Activated effector memory CD4-positive, alpha-beta T cell treated with anti-CD3 and anti-CD28 coated beads, Interleukin-2, amount 50 U/mL, for 16 hours (primary cell): ENCODE measurements at places on chromosomes 6 and 20.

GRCh38 chr6:39610221-39610620, 115.0 kb downstream of the KIF6 start:
- DNase-seq, result no peak

DNA sequence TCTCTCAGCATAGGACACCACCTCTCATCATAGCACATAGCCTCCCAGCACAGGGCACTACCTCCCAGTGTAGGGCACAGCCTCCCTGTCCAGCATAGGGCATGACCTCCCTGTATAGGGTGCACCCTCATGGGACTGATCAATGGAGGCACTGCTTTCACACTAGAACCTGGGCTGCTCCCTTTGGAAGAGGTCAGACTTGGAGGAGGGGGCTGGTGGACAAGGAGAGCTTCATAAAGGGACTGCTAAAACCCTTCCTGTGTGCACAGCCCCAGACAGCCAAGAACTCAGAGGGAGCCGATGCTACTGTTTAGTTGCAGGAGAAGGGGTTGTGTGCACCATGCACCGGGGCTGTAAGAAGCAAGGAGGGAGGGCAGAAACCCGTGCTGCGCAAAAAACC, 21.9 kb upstream of the CST4 start:
- no peak for DNase-seq

- no peak for DNase-seq
Observed at GRCh38 chr6:107843400-107843799, 19.3 kb upstream of the SCML4 start.

GRCh38 chr20:19483309-19483708, 270.9 kb downstream of the SLC24A3 start:
- no peak for DNase-seq

GRCh38 chr6:37168811-37169495, 999 bp upstream of the PIM1 start:
- DNase-seq, result peak; percentile 74

GRCh38 chr6:32461493-32461892, 21.8 kb downstream of the HLA-DRA start:
- DNase-seq, result no peak

DNA sequence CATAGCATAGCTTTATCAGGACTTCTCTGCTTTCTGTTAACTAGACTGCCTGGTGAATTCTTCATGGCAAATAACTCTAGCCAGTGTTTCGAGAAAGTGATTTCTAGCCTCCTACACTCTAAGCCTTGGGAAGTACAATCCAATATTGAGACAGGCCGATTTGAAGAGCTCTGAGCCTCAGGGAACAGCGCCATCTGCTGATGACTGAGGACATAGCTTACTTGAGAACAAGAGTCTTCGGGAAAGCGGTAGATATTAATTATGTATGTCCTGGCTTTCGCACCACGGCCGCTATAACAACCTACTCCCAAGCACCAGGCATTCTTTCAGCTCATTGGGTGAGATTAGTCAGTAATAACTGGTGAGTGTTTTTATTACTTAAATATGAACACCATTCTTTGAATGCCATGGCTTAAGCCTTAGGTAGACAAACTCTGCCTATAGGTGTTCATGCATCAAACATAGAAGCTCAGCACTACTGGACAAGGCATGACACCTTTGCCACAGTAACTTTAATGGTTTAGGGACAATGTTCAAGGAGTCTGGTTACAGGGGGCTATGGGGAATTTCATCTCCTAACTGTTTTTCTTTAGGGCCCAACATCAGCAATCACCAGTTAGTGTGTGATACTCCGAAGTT, 518.6 kb downstream of the BMP2 start:
- DNase-seq, result no peak

DNA sequence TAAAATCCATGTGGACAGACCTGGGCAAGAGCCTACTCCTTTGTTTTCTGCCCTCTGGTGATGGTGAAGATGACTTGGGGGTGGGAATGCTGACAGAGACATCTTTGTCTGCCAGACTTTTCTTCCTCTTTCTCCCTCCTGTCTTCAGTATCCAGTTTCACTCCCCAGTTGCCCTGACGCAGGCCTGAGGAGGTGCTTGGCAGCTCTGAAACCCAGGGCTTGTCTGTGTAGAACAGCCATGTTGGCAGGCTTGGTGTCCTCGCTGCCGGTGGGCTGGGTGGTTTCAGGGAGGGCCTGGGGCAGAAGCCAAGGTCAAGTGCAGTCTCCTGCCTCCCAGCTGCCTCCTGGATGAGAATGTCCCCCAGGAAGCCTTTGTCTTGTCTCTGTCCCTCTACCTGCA, 22.5 kb downstream of the CCDC167 start:
- DNase-seq, result no peak

DNA sequence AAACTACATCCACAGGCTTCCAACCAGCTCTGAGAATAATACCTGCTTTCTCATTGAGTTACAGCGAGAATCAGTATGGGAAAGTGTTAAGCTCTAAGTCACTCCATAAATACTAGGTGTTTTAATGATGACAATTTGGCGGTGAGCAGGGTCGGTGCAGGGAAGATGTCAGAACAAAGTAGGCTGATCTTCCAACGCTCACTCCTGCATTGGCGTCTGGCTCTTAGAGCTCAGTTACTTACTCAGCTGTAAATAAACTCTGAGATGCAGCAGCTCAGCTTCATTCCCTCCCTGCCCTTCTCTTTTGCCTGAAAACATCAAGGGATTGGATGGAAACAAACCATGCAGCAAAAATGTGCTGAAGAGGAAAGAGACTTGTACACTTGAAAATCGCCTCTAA, 102.5 kb upstream of the SPACA1 start:
- DNase-seq, result no peak

DNA sequence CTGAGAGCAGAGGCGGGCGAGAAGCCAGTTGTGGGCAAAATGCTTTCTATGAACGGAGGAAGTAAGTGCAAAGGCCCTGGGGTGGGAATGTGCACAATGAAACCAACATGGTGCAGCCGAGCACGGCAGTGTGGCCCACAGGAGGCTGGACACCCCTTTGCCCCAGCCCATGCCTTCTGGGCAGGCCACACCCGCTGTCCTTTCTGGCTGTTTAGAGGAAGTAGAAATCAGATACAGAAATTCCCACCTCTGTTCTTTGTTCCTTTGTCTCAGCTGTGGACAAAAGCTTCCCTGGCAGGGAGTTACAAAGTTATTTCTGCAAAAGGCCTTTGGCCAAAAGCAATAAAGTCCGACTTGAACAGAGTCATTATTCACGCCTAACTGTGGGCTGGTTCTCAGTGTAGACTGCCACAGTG, 11.9 kb downstream of the SULF2 start:
- DNase-seq, result no peak

DNA sequence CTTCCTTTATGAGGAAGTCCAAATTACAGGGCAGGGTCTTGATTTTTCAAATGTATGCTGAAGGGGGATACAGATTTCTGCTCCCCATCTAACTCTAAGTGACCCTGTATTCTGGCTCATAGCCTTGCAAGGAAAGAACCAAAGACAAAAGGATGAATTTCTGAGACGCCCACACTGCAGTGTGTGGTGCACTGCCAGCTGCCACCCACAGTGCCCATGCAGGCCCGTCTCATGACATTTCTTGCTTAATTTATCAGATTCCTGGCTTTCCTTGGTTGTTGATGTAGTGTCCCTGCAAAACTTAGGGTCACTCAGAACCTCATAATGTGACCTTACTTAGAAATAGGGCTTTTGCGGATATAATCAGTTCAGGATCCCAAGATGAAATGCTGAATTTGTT, 68.0 kb downstream of the CBLN4 start:
- no peak for DNase-seq

GRCh38 chr6:159038914-159039884, 5.6 kb downstream of the TAGAP start:
- no peak for DNase-seq

- no peak for DNase-seq
Observed at GRCh38 chr6:142303176-142303533, 1.3 kb downstream of the ADGRG6 start.
